ENCODE measurements at places on chromosomes 2 and 18.
A peak's percentile ranks its signal among the peaks of the same experiment; 100 is the strongest.

DNA sequence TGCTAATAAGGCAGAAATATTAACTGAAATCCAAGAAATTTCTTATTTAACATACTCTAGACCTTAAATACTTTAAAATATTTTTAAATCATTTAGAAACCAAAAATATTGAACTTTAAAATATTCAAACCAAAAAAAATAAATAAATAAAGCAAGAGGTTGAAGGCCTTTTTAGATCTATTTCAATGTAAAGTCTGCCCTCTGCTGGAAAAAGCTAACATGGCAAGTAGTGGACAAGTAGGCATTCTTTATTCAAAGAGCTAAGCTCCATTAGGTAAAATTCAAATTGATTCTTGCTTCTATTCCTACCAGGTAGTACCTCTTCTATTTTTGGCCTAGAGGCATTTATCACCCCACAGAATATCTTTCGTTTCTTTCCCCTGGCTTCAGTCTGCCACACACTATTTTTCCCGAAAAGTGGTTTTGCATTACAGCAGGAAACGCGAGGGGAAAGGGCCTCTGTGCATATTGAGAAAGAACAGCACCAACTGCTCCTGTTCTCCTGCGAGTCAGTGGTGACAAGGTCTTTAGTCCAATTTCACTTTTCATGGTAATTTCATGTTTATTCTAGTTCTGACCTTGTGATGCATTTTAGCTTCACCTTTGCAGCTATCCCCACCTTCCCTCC lies 20.4 kb downstream of the IFIH1 start:
- DNase-seq, result peak; percentile 52

- no peak for DNase-seq
Measured at GRCh38 chr2:23624378-23624777, 239.4 kb downstream of the KLHL29 start.

DNA sequence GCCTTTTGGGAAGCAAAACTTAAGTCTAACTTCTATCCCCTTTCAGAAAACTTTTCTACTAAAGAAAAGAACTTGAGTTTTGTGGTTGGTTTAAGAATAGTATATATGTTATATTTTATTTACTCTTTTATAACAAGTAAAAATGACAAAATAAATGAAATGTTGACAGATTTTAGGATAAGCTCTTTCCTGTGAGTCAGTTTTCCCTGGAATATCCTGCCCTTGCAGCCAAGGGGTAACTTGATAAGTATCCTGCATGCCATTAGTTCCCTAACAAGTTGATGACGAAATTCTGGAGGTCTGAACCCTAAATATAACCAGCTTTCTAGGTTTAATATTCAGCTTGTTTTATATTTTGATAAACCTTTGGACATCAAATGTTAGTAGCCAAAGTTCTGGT lies 7.3 kb upstream of the HTR2B start:
- DNase-seq, result no peak

- DNase-seq, result no peak
Measured at GRCh38 chr2:112026509-112026908, 28.6 kb upstream of the TMEM87B start.

DNA sequence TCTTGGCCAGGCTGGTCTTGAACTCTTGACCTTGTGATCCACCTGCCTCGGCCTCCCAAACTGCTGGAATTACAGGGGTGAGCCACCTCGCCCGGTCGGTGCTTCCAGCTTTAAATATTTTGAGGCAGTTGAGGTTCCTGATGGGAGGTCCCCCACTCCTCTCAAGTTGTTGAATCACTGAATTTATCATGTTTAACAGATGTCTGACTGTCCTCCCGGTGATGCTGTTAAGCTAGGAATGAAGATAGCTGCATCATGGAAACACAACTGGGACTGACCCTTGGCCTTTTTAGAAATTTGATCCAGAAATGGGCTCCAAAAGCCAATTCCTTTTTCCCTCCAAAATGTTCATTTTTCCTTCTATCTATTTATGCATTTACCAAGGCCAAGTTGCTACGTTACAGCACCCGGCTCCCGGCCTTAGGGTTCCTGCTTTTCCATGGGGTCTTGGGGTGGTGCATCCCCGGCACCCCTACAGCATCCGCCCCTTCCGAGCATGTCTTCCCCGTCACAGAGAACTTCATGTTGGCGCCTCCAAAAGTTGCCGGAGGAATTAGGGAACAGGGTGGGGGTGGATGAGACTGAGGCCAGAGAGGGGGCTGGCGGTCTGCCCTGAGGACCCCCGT lies 43.9 kb downstream of the PAX8 start:
- DNase-seq, result no peak

GRCh38 chr2:236662231-236663185 lies 92.9 kb downstream of the ACKR3 start:
- DNase-seq, result no peak

DNA sequence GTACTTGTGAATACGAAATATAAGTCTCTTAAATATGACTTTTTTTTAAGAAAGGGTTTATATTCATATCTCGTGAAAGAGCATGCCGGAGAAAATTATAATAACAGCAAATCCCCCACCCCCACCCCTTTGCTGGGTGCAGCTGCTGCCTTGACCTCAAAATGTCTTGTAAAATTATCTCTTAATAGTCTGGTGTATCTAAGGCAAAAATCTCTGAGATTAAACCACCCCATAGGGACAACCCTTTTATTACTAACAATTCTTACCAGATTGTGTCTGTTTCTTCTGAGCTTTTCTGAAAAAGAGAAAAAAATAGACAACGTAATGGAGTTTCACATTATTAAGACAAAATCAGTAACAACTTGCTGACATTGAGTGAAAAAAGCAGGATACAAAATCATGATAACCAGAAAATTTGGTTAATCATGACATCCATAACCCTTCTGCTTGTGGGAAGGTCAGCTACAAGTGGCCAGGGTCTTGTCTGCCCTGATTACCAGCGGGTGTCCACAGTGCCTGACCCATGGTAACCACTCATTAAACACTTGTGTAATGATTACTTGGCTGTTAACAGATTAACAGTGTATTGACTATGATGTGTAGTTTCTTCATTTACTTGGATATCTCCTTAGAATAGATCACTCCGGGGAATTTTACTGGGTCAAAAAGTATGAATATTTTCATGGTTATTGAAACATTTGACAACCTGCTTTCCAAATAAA lies 1.5 kb downstream of the STRADB start:
- DNase-seq, result no peak

- DNase-seq, result no peak
Measured at GRCh38 chr2:204888222-204888621, 342.9 kb downstream of the PARD3B start.
